ENCODE measurements at places on chromosomes 3 and 15. TPM values are rescaled to one million over a fixed set of nuclear protein-coding genes. Genes with fewer than 3 reads are reported as not detected.

The EXD1 gene
- total RNA-seq = not detected

The DPH3 gene
- 29.0 TPM for total RNA-seq

The SLC28A1 gene
- not detected for total RNA-seq

The GOLGA6L9 gene
- 6.0 TPM for total RNA-seq

The PRICKLE2 gene
- 43.5 TPM for total RNA-seq

The NLGN1 gene
- 3.9 TPM for total RNA-seq

The TMC3 gene
- total RNA-seq = not detected

The CDHR4 gene
- 9.6 TPM for total RNA-seq

The P2RY14 gene
- 5.7 TPM for total RNA-seq

The ADGRG7 gene
- total RNA-seq = not detected

DNA sequence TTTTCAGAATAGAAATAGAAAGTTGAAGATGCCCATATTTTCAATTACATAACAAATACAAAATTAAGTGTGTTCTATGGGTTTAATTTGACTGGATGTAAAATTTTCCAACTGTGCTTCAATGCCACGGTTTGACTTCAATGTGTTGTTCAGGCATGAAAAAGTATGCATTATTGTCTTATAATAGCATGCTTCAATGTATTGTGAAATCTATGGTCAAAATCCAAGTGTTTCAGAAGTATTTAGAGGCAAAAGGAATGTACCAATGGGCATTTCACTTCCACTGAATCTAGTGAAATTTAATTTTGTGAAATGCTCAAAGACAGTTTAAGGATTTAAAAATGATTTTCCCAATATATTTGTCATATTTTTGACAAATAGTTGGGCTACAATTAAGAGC, 16.0 kb downstream of the NEK10 start:
- DNase-seq = no peak

DNA sequence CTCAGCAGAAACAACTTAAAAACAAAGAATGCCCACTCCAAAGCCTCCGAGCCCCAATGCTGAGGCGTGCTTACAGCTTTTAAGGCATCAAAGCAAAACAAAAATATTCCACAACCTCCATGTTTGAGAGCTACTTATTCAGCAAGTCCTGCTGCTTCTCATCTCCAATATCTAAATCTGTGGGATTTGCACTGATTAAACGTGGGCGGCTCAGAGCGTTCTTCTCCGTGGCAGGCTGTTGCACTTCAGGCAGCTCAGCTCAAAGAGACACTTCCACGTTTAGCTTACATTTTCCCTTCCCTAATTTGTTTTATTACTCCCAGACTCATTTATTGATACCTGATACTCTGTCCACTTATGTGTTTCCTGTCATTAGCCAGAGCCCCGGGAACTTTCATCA, 282.6 kb upstream of the MCTP2 start:
- DNase-seq = no peak

DNA sequence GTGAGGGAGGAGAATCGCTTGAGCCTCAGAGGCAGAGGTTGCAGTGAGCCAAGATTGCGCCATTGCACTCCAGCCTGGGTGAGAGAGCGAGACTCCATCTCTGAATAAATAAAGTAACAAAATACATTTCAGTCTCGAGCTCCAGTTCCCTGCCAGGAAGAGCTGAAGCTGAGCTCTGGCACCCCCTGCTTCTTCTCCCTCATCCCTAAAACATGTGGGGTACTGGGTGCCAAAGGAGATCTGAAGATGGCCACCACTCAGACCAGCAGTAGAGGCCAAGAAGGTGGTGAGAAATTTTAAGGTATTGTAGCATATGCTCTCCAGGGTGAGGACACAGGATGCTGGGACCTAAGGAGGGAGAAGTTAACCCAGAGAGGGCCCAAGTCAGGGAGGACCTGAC, 75.0 kb upstream of the CGNL1 start:
- DNase-seq = no peak

DNA sequence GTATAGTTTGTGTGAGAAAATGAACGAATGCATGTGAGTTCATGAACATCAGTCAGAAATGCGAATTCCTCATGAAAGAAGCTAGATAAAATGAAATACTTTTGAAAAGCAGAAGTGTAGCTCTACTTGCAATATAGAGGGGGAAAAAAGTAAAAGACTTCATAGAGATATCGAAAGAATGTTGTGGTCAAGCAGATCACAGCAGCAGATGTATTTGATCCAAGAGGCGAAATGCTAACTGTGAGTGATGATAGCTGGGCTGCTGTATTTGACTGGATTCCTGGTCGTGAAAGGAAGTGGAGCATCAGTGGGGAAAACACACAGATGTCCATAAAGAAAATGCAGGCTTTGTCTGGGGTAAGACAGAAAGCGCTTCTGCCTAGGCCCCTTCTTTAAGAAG, 112.4 kb downstream of the ADAMTSL3 start:
- no peak for DNase-seq

DNA sequence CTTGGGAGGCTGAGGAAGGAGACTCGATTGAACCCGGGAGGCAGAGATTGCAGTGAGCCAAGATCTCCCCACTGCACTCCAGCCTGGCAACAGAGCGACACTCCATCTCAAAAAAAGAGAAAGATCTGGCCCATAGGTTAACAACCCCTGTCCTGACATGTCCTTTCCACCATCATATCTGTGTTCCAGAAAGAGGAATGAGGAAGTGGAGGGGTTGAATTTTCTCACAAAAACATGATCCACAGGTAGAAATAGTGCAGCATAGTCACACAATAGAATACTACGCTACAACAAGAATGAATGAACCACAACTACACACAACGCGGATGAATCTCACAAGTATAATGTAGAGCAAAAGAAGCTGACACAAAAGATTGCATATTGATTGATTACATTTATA, 4.7 kb upstream of the SLC51B start:
- DNase-seq = no peak

GRCh38 chr3:129439226-129439816, 427 bp downstream of the MBD4 start:
- DNase-seq = peak; percentile 81

DNA sequence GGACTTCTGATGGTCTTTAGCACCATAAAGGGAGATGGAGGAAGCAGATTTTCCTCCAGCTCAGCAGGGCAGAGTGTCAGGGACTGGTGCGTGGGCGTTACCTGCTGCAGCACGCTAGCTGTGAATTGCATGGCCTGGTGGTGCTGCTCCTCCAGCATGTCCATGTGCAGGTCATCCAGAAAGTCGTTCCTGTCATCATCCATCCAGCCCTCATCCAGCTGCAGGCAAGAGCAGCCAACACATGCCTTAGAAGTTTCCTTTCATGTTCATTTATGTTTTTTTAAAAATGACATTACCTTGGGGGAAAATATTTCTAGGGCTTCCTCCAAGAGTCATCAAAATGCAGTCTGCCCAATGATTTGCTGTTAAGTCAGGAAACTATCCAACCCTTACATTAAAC, 239.2 kb downstream of the PDZRN3 start:
- no peak for DNase-seq

- no peak for DNase-seq
Measured at GRCh38 chr15:77093436-77093835, 22.5 kb upstream of the TSPAN3 start.

- DNase-seq = no peak
Measured at GRCh38 chr3:68088216-68088615, 433.8 kb upstream of the SUCLG2 start.

GRCh38 chr3:138381413-138381901, 33.1 kb downstream of the MRAS start:
- DNase-seq = no peak

DNA sequence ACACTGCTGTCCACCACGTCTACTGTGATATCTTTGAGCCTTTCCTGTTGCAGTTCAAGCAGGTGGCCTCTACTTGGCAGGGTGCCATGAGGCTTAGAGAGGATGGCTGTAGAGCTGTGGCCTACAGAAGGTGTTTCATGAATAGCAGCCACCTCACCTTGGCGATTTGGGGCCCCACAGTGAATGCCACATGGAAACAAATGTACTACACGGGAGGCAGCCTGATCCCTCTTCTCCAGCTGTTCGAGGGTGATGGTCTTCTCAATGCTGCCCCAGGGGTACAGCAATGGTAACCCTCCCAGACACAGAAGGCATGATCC, 70.7 kb downstream of the FAM43A start:
- no peak for DNase-seq

DNA sequence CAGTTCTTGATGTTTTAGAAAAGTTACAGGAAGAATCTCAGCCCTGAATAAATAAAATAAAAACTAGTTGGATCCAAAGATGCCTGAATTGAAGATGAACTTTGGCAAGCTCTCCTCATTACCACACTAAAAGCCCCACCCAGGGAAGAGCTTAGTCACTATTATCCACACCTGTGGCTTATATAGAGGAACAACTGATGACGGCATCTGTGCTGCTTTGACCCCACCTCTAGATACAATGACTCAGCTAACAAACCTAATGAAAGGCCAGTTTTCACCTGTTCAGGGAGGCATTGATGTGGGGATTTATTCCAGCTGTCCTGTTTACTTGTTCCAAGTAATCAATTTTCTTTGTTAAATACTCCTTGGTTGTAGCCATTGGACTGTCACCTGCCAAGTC, 604.7 kb upstream of the EPHA6 start:
- no peak for DNase-seq

DNA sequence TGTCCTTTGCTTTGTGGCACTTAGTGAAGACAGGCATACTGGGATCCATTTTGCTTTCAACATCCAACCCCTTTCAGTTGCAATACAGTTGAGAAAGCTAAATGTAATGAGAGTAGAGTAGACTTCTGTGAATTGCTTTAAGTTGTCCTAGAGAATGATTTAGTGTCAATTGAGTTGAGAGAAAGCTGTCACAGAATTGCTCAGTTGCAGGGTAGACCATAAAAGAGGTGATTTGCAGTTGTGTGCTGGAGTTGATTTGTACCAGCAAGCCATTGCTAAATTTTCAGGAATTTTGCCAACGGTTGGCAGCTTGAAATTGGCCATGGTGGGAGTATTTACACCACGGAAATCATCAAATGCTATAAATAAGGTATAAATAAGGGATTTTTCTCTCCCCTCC, 2.2 kb downstream of the ABHD5 start:
- no peak for DNase-seq

DNA sequence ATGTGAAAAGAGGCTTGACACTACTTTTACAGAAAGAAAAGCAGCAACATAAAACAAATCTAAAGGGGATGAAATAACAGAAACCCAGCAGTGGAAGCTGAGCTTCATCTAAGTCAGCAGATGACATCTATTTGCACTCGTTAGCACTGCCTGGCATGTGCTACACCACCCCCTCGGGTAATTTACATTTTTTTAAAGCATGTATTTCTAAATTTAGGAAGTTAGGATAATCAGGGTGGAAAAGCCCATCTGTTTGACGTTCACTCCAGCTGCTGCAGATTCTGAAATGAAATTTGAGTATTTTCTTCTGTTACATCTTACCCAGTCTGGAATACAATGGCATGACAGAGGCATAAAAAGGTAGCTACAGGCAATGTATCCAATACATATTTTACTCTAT, 20.7 kb downstream of the IGSF11 start:
- no peak for DNase-seq

GRCh38 chr15:85764649-85765277, 30.0 kb downstream of the KLHL25 start:
- no peak for DNase-seq

GRCh38 chr15:67366904-67367303, 112.3 kb downstream of the IQCH start:
- DNase-seq = no peak

DNA sequence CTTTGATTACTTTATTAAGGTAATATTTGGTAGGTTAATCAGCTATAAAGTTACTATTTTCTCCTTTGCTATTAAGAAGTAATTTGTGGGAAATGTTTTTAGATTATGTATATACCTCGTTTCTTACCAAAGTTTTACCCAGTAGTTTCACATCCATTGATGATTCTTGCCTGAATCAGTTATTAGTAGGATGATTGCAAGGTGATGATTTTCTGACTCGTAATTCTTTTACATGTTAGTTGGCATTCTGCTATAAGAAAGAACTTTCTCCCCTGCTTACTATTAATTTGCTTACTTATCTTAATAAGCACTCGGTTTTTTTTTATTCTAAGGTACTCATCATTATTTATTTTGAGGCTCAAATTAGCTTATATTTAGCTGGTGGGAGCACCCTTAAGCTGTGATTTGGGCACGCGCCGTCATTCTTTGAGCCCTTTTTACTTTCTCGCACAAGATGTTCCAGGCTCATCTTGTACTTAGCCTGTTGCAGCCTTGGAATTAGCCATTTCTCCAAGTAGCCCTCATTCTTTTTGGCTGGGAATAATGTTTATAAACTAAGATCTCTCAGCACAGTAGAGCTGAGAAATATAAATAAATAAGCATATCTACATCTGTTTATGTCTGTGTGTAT, 15.3 kb downstream of the USP3 start:
- no peak for DNase-seq

DNA sequence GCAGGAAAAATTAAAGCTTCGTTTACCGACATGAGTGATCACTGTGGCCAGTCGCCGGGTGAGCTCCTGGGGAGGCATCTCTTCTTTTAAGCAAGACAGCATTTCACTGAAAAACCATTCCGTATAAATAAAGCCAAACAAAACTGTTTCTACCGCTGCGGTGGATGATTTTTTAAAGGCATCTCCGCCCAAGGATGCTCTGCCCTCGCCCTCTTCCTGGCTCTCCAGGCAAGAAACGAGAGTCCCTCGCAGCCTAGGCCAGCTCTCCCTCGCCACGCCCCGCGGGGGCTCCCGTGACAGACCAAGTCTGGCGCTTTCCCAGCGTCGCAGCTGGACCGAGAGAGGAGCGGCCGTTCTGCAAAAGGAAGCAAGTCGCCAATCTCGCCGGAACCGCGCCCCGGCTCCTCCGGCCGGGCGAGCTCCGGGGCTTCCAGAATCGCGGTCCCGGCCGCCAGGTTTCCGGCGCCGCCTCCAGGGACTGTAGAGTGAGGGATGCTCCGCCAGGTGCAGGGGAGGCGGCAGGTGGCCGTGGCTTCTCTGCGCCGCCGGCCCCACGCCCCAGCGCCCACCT, 458 bp downstream of the MCF2L2 start:
- peak; percentile 71 for DNase-seq

- DNase-seq = no peak
Measured at GRCh38 chr3:129195731-129196256, 12.1 kb upstream of the CNBP start.

- no peak for DNase-seq
Measured at GRCh38 chr3:73503781-73504180, 121.0 kb downstream of the PDZRN3 start.

GRCh38 chr15:59322056-59322759, 50.5 kb downstream of the MYO1E start:
- DNase-seq = no peak

GRCh38 chr3:63933459-63933858, 21.3 kb upstream of the SCAANT1 start:
- no peak for DNase-seq

DNA sequence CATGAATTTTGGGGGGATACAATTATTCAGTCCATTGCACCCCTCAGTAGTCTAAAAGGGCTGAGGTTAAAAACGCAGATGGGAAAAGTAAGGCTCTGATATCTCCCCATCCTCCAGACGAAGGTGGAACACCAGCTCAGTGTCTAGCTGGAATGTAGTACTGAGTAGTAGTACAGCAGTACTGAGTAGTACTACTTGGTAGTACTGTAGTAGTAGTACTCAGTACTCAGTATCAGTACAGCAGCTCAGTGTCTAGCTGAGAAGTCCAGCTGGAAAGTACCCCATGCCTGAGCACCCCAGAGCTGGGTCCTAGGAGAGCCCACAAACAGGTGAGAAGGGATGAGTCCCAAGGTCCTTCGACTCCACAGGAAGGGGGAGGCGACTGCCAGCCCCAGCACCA, 148.7 kb downstream of the XXYLT1 start:
- no peak for DNase-seq

Measured in lower lobe of right lung (tissue), 2 donors.